ENCODE measurements at places on chromosomes 3 and 15. TPM values are rescaled to one million over a fixed set of nuclear protein-coding genes. Genes with fewer than 3 reads are reported as not detected.

GRCh38 chr3:141400073-141400971, 32.0 kb downstream of the ZBTB38 start:
- H3K36me3 ChIP-seq, result peaks cover 41% of the 10 kb centered on the region
- H3K27me3 ChIP-seq, result no peaks in the 10 kb centered on the region
- peaks cover 28% of the 10 kb centered on the region for H3K4me1 ChIP-seq
- H3K27ac ChIP-seq, result no peak overlapping the region

The PPP1R2 gene
- total RNA-seq, result 37.4 TPM

DNA sequence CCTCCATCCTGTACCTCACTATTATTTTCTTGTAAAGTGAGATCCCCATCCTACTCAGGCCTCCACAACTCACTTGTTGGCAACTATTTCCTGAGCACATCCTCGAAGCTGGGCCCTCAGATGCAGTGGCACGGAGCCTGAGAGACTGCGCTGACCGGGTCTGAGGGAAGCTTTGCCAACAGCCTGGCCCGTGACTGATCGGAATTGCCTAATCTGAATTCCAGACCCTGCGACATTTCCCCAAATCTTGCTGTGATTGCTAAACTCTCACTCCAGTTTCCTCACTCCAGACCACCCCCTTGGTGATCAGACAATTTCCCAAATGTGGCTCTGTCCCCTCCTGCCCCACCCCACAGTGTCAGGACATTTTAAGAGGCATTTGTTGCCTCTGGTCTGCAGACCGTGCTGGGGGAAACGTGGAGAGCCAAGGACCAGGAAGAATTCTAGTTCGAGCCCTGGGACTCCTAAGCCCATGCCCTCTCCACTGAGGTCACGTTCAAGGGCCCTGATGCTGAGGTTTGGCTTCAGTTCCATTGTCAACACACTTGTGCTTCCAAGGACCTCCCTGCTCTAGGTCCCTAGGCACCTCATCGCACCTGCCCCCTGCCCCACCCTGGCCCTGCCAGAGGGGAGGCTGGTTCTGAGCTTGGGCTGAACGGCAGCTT, 22.8 kb downstream of the KLHL25 start:
- H3K27me3 ChIP-seq, result no peaks in the 10 kb centered on the region
- no peak overlapping the region for H3K4me3 ChIP-seq
- no peaks in the 10 kb centered on the region for H3K36me3 ChIP-seq

The TM4SF18 gene
- 5.6 TPM for total RNA-seq

The RLBP1 gene
- not detected for total RNA-seq

DNA sequence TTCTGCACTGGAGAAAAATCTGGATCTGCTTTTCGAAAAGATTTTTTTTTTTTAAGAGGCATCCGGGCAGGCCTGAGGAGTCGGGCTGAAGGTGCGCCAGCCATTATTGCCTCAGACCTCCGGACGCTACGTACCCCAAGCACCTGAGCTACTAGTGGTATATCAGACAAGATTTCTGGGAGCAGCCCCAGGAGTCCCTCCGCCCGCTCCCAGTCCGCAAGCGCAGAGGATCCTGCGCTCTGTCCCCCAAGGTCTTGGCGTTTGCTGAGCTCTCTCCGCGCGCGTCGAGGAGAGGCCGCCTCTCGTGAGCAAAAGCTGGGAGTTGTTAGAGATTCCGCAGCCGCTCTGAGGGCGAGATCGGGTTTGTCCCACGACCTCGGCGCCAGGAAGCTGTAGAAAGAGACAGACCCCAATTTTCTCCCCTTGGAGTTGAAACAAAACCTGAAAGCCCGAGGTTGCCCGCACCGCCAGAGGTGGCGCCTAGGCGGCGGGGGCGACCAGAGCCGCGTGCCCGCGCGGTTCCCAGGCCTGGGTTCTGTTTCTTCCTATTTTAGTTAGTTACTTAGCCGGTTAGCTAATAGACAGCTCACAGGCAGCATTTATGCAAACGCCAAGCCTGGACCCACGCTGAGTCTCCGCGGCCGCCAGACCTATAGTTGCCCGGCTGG, 72.5 kb upstream of the POLG start:
- H3K27ac ChIP-seq, result no peak overlapping the region
- DNase-seq, result no peak
- peaks cover 5% of the 10 kb centered on the region for H3K4me1 ChIP-seq
- H3K36me3 ChIP-seq, result no peaks in the 10 kb centered on the region
- peaks cover 95% of the 10 kb centered on the region for H3K27me3 ChIP-seq

DNA sequence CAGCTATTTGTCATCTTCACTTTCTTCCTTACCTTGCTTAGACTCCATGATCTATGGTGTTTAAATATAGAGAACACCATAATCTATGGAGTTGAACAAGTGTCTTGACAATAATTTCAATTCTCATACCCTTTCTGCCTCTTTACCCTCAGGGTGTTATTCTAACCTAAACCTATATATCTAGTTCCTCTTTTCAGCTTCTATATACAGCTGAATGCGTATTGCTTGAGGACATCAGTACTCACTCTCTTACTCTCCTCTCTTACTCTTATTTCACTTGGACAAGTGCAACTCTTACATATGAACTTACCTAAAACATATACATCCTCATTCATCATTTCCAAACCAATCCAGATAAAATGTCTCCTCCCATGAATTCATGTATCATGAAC, 187.1 kb downstream of the RAP2B start:
- H3K36me3 ChIP-seq, result no peaks in the 10 kb centered on the region
- no peak for DNase-seq
- no peak overlapping the region for H3K4me3 ChIP-seq
- peaks cover 12% of the 10 kb centered on the region for H3K4me1 ChIP-seq

The CMTM8 gene
- total RNA-seq, result 1.6 TPM

DNA sequence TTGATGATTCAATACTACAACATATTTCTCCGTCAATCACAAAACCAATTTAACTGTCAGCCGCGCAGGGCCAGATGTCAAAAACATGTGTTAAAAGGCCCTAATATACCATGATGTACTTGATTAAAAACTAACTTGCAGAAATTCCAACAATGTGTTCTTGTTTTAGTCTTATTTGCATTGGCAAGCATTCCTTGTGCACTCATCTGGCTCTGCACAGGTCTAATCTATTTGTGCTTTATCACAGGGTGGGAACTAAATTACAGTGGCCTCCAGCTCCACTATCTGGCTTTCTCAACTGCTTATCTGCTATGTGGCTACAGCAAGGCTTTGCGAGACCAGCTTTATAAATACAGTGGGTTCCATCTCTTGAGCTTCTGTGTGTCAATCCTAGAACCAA, 455.5 kb downstream of the ERC2 start:
- H3K4me3 ChIP-seq, result no peak overlapping the region
- H3K27ac ChIP-seq, result no peak overlapping the region
- no peaks in the 10 kb centered on the region for H3K27me3 ChIP-seq
- no peaks in the 10 kb centered on the region for H3K4me1 ChIP-seq
- H3K36me3 ChIP-seq, result no peaks in the 10 kb centered on the region

DNA sequence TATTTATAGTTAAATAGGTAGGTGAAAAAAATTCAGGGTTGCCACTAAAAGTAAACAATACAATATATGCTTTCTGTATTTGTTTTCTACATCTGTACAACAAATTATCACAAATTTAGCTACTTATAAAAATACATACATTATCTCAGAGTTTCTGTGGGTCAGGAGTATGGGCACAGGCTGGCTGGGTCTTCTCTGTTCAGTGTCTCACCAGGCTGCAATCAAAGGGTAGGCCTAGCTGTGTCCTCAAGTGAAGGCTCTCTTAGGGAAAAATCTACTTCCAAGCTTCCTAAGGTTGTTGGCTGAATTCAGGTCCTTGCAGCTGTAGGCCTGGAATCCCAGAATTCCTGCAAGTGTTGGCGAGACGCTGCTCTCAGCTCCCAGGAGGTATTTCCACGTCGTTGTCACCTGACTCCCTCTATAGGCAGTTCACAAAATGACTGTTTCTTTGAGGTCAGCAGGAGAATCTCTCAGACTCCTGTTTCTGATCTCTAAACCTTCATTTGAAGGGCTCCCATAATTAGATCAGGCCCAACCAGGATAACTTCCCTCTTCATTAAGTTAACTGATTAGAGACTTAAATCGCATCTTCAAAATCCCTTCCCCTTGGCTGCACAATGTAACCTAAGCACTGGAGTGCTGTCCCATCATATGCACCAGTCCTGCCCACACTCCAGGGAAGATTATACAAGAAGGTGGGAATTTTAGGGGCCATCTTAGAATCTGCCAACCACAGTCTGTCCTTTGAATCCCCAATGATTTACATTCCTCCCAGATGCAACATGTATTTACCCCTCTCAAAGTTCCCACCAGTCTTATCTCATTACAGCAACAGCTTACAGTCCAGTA, 296.6 kb downstream of the SUCLG2 start:
- H3K27me3 ChIP-seq, result no peaks in the 10 kb centered on the region
- H3K4me3 ChIP-seq, result no peak overlapping the region
- H3K36me3 ChIP-seq, result no peaks in the 10 kb centered on the region

DNA sequence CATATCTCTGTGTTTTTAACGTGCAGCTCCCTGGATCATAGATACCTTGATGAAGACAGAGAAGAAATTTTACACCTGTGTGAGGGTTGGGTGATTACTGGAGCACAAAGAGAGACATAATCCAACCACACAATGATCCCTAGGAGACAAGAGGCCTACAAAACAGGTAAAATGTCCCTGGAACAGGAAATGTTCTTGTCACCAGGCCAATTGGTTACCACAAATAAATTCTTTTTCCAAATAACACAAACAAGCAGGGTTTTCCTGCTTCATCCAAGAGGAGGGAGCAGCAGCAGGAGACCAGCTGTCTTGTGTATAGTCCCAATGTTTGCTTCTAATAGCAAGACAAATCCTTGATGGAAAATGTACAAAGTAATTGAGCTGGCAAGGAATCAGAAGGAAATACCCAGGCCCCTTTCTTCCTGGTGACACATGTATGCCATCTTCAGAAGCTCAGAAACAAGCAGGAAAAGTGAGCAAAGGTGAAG, 1.4 kb downstream of the MGLL start:
- H3K4me3 ChIP-seq, result no peak overlapping the region
- no peak for DNase-seq
- H3K4me1 ChIP-seq, result peaks cover 29% of the 10 kb centered on the region
- no peaks in the 10 kb centered on the region for H3K27me3 ChIP-seq

DNA sequence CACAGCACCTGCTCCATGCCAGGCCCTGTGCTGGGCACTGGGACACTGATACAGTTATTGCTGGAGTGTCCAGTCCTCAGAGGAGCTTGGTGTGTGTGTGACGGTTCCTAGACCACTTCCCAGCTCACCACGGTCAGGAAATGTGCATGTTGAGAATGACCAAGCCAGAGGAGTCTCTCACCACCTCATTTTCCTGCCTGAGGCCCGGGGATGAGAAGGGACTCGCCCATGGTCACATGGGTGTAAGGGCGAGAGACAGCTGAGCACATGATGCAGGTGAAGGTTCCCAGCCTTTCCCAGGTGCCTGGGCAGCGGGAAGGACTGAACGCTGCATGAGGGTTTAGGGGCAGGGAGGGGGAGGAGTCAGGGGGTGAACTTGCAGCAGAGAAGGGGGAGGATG, 180.9 kb upstream of the TLE3 start:
- H3K36me3 ChIP-seq, result no peaks in the 10 kb centered on the region
- H3K4me1 ChIP-seq, result peaks cover 9% of the 10 kb centered on the region
- no peak overlapping the region for H3K27ac ChIP-seq
- H3K27me3 ChIP-seq, result peaks cover 10% of the 10 kb centered on the region
- no peak overlapping the region for H3K4me3 ChIP-seq

All from astrocyte (in vitro differentiated cells and primary cell).